ENCODE measurements at places on chromosomes 5 and 9. TPM values are rescaled to one million over a fixed set of nuclear protein-coding genes. Genes with fewer than 3 reads are reported as not detected.

Gene CDHR2
- 2.5 TPM for total RNA-seq

DNA sequence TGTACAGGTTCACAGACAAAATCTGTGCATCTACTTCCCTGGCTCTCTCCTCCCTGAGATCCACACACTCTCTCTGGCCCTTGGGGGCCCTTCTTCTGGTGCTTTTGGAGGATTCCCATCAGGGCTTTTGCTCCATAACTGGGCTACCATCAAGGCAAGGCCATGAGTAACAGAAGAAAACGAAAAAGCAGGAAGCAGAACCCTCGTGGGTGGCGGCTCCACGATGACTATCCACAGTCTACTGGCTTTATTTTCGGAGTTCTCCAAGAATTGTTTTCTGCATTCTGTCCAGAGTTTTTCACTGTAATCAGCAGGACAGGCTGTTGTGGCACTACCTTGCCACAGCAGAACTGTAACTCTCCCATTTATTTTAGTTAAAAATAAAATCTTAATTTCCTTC lies 19.9 kb downstream of the PNPLA7 start:
- no peak for DNase-seq

Gene SV2C
- 0.03 TPM for total RNA-seq

GRCh38 chr9:132744881-132745755 lies 74.9 kb downstream of the GTF3C4 start:
- no peak for DNase-seq

DNA sequence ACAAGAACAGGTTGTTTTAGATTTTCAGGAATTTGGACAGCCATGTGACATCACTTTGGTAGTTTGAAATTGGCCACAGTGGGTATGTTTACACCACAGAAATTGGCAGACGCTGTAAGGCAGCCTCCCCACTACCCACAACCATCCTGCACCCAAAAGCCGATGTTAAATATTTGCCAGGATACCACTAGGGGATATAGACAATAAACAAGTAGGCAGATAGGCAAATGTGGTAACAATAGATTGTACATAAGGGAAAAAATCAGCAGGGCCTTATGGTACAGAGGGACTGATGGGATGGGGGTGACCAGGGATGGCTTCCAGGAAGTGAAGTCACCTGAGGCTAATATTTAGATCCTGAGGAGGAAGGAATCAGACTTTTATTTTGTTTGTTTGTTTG lies 31.1 kb upstream of the DUSP1 start:
- DNase-seq: no peak

- DNase-seq: no peak
Observed at GRCh38 chr5:61965069-61965468, 340.9 kb upstream of the KIF2A start.

DNA sequence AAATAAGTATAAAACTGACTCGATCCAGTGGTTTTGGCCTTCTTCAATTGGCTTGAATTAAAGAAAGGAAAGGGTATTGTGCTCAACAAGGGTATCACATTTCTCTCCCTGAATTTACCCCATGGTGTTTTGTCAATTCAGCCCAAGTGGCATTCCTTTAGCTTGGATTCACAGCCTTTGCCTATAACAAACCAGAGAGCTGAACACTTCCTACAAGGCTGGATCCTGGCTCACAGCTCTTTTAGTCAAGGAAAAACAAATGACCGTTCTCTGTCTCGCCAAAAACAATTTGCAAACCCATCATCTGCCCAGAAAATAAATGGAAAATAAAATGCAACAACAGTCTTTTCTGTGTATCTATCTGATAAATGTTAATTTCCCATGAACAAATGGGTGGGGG lies 5.7 kb downstream of the ZNF366 start:
- DNase-seq: no peak

DNA sequence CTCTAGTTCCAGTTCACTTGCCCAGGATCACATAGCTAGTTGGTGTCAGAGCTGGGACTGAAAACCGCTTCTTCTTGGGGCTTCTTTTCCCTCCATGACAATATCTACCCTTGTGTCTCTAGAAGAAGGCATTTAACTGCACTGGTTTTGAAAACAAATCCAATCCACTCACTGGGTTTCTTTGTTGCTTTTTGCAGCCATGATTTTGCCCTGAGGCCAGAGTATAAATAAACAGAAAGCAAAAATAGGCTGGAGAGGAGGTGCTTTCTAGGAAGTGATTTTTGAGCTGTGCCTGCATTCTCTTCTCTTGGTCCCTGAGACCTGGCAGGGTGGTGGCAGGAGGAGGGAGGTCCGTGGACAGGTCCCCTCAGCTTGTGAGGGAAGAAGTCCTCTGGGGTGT lies 6.9 kb upstream of the TRIO start:
- no peak for DNase-seq

Gene OLFML2A
- 0.51 TPM for total RNA-seq

- no peak for DNase-seq
Observed at GRCh38 chr5:60541980-60542379, 158.0 kb downstream of the DEPDC1B start.

DNA sequence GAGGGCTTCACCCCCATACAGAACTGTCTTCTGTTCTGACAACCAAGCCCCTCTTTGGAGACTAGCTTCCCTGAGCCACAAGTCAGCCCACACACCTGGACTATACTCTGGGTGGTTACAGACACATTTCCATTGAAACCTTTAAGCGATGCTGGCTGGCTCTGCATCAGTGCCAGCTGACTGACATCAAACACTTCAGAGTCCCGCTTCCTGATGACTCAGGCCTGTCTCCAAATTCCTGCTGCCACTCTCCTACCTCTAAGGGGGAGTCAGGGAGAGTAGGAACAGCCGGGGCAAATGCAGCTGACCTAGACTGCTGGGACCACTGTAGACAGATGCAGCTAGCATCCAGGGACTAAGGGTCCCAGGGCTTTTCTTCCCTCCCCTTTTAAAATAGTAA lies 59.4 kb downstream of the SIL1 start:
- no peak for DNase-seq

DNA sequence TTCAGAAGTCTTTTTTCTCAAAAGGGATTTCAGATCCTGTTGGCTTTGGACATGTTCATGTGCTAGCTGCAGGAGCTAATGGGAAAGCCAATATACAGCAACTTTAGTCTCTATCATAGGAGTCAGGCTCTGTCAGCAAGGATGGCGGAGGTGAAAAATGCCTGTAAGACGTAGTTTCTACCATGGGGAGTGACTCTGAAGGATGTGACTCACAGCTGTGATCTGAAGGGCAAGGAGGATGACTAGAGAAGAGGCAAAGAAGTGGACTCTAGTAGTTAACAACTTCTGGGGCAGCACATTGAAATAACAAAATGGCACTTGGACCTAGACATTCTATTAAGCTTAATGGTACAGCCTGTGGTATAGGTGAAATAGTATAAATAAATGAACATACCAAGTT lies 3.1 kb upstream of the NDUFS4 start:
- no peak for DNase-seq

GRCh38 chr5:126023994-126024441 lies 399.2 kb upstream of the GRAMD2B start:
- DNase-seq: no peak

DNA sequence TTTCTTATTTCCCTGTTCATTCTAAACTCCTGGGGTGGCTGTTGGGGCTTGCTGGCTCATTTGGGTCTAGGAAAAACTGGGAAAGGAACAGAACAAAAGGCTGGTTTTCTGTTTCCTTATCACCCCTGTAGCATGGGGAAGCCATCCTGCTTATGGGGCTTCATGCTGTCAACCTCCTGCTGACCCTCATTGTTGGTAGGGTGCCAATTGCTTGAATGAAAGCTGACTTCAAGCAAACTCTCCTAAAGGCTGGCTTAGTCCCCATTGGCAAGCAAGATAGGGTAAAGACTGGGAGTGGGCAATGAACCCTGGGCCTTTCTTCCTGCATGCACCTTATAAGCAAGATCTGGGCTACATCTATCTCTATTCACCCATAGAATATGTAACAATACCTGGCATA lies 511.6 kb downstream of the DMAC1 start:
- DNase-seq: no peak

- DNase-seq: no peak
Observed at GRCh38 chr5:137395011-137395755, 103.9 kb downstream of the SPOCK1 start.

Gene SLC36A2
- total RNA-seq: not detected

GRCh38 chr5:137695651-137696428 lies 40.0 kb downstream of the KLHL3 start:
- DNase-seq: peak; percentile 77

Gene SH3GLB2
- total RNA-seq: 106 TPM

- DNase-seq: no peak
Observed at GRCh38 chr5:39451276-39451941, 26.6 kb upstream of the DAB2 start.

Gene GHR
- total RNA-seq: not detected

Gene ZNF462
- 0.11 TPM for total RNA-seq

Gene CLIC3
- not detected for total RNA-seq

DNA sequence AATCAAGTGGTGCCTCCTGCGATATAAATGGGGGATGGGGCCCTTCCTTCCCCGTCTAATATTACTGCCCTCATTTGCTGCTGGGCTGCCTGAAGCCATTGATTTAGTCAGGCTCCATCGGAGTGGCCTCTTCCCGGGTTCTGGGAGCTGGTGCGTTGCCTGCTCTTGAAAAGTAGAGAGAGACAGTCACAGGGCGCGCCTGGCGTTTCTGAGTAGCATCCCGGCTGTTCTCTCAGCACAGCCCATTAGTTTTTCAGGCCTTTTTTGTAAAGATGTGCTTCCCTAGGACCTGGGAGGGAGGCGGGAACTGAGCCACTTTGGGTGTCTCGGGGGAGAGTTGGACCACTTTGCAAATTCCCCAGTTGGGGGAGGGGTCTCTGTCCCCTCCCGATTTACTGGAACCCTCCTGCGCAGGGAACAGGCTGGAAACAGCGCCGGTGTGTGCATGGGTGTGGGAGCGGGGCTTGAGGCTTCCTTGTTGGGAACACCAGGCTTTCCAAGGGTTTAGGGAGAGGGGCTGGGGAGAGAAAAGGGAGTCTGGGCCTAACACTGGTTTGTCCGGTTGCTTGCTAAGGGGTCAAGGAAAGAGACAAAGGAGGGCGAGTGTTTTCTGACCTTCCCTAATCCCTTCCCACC lies 4.7 kb downstream of the PRDM6 start:
- DNase-seq: no peak

- DNase-seq: no peak
Observed at GRCh38 chr9:124631326-124631725, 124.1 kb upstream of the NR5A1 start.

Gene CDO1
- not detected for total RNA-seq

DNA sequence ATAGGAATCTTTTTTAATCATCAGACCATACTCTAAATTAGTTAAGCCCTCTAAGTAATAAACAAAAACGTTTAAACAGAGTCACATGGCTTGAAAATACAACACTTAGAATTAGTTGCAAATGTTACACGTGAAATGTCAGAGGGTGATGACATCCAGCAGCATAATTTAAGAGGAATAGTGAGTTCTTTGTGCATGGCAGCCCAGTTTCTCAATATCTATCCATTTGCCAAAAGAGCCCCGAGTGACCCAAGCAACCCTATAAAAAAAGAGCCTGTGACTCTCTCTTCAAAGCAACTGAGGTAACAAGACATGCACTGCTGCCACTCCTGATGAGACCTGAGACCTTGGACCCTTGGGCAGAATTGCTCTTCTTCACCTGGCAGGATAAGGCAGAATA lies 96.9 kb upstream of the RASA1 start:
- DNase-seq: no peak

Gene GFRA3
- total RNA-seq: not detected

DNA sequence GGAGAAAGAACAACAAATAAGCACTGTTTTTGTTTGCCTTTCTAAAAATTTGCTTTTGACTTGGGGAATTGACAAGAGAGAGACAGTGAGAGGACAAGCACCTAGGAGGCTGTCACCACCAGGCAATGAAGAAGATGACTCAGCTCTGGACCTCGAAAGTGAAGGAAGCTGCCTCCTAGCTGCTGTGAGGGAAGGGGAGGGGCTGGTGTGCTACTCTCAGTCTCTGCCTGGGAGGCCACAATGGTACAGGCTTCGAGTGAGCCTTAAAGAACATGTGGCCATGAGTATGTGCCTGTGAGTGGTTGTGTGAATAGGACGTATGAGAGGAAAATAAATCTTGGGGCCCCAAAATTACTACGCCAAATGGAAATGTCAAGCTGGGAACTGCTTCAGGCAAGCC lies 7.1 kb upstream of the PLK2 start:
- no peak for DNase-seq

Gene GABRA6
- not detected for total RNA-seq

DNA sequence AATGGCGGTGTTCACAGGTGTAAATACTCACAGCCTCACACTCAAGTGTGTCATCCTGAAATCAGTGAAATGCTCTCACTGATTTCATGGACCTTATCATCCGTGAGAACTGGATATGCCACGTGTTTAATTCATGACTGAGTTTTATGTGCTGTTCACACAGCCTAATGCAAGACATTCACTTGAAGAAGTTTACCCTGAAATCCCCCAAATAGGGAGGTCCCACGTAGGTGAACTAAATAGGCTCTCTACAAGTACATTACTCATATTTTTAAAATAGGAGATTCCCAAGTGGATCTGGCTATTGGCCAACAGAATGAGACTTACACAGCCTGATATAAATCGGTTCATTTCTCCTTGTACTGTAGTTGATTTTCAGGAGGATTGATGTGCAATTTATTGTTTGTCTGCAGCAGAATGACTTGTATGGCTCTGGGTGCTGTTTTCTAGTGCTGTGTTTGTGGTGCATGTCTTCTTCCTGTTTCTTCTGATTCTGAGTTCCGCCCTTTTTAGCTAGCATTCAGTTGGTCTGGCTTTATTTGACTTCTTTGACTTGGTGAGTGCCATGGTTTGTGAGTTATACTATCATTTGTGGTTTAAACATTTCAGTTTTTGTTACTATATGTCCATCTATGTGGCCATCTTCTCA lies 25.1 kb downstream of the TRIO start:
- DNase-seq: no peak

DNA sequence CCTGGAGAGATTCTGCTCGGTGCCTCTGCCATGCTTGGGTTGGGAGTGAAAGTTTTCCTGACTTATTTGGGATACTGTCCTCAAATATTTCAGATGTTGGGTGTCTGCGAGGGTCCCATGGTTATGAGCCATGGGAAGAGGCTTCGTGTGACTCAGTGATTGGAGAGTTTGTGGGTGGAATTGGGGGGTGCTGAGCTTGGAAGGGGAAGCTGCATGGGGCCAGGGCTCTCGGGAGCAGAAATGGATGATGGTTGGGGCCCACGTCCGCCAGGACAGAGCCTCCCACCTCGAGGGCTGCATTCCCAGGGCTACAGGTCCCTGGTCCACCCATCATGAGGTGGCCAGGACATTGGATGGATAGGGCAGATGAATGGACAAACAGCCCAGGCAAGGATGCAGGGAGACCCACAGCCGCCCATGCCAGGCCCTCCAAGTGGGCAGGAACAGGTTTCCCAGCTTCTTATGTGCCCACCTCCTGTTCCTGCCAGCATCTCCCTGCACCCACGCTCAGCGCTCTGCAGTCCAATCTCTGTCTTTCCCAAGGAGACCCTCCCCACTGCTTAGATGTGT lies 5.5 kb downstream of the OBP2B start:
- DNase-seq: no peak

- no peak for DNase-seq
Observed at GRCh38 chr5:20145240-20145639, 157.2 kb upstream of the CDH18 start.
